ENCODE measurements at places on chromosomes 1 and 21. TPM values are rescaled to one million over a fixed set of nuclear protein-coding genes. Genes with fewer than 3 reads are reported as not detected.

NFYC gene
- 58.2 TPM for total RNA-seq

TPTE gene
- total RNA-seq, result not detected

AGO1 gene
- total RNA-seq, result 40.8 TPM

CRNN gene
- not detected for total RNA-seq

OR14K1 gene
- total RNA-seq, result not detected

SMIM12 gene
- 68.1 TPM for total RNA-seq

TCP10L gene
- 0.52 TPM for total RNA-seq

LAMC1 gene
- 0.42 TPM for total RNA-seq

KAZN gene
- 0.74 TPM for total RNA-seq

POU2F1 gene
- total RNA-seq, result 17.3 TPM

DISP1 gene
- total RNA-seq, result 1.6 TPM

GRCh38 chr21:46424621-46425020 lies 34.1 kb upstream of the DIP2A start:
- DNase-seq, result no peak

DNA sequence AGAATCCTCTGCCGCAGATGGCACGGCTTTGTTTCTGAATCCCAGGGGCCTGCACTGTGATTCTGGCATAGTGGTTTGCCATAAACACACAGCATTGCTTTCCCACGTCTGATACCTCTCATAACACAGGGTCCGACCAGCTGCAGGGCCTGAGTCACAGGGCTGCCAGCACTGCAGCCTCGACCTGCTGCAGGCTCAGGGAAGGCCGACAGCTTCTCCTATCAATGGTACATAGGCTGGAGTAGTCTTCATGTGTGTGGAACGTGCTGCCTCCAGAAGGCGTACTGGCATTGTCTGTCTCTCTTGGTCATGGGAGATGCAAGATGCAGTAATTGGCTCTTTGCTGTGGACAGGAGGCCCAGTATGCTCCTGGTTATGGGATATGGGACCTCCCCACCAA lies 53.5 kb upstream of the PDE9A start:
- DNase-seq, result no peak

GRCh38 chr1:234729561-234730474 lies 119.8 kb upstream of the IRF2BP2 start:
- DNase-seq, result no peak

GRCh38 chr1:6822530-6823359 lies 37.5 kb downstream of the CAMTA1 start:
- no peak for DNase-seq

GRCh38 chr1:228478912-228479711 lies 8.1 kb upstream of the RNF187 start:
- no peak for DNase-seq

DNA sequence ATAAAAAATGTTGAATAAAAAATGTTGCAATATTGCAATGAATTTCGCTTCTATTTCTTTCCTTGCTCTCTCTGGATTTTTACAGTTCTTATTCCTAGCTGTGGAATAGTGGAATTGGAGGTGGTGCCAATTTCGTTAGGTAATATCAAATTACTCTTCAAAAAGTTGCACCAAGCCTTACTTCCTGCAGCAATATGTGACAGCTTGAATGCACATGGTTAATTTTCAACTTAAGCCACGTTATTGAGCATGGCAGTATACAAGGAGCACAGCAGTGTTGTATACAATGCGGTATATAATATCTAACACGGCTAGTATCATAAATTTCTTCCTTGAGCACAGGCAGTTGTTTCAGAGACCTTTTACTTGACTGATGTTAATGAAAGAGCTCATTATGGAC lies 152.5 kb downstream of the NOS1AP start:
- DNase-seq, result no peak

- peak; percentile 30 for DNase-seq
These were observed 2.6 kb downstream of the IRF2BP2 start for GRCh38 chr1:234607109-234608024.

DNA sequence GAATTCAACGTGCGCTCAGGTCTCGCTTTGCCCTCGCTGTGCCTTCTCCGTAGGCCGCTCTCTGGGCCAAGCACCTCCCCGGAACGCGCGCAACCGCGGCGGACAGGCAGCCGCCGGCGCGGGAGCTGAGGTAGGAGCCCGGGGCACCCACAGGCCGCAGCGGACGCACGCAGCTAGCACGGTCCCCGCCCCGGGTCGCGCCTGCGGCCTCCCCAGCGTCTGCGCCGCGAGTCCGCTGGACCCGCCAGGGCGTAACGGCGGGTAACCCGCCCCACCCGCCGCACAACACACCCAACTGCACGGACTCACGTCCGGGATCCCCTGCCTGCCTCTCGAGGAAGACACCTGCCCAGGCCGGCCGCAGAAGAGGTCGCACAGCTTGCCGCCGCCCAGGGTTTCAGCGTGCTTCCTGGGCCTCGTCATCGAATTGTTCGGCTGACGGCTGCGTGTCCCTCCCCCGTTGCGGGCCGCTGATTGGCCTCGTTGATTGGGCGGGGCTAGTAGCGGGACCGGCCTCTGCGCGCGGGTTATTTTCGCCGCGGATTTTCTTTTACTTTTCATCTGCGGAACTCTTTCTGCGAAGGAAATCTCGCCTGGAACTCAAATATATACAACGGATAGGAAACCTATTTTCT lies at the start of gene CLCC1:
Gene CLCC1 (minus strand): TSS at position 433 of the 635 bp plus-strand sequence. CDS start 13,047 bp downstream, outside the sequence.
- peak; percentile 93 for DNase-seq

DNA sequence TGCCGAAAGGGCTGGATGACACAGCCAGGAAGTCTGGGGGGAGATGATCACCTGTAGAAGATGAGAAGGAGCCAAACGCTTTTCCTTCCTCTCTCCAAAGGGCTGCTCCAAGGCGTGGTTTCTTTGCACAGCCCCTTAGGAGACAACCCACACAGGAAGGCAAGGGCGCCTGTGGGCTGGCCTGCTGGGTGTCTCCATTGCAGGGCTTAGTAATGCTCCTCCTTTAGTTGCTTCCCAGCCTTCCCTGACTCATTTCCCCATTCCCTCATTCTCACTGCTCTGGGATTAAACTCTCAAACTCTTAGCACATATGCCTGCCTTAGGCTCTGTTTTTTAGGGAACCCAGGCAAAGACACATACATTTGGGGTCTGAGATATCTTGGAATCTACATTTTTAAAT lies 1.7 kb upstream of the CLCA1 start:
- no peak for DNase-seq

DNA sequence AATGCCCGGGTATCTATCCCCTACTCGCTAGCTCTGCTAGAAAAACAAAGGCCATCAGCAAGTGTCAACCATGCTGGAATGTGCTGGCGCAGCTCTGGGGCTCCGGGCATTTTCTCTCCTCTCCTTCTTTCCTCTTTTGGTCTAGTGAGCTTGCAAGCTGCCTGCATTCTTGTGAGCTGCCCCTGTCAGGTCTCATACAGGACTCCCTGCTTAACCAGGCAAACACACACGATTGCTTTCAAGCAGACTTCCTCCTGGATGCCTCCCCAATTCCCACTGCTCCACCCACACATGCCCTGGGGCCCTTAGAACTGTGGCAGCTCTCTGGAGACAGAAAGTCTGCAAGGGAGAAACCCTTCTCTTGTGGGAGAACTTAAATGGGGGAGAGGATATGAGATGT lies 35.7 kb upstream of the SUCO start:
- DNase-seq, result no peak

GRCh38 chr1:184932319-184932718 lies 42.0 kb downstream of the NIBAN1 start:
- no peak for DNase-seq

DNA sequence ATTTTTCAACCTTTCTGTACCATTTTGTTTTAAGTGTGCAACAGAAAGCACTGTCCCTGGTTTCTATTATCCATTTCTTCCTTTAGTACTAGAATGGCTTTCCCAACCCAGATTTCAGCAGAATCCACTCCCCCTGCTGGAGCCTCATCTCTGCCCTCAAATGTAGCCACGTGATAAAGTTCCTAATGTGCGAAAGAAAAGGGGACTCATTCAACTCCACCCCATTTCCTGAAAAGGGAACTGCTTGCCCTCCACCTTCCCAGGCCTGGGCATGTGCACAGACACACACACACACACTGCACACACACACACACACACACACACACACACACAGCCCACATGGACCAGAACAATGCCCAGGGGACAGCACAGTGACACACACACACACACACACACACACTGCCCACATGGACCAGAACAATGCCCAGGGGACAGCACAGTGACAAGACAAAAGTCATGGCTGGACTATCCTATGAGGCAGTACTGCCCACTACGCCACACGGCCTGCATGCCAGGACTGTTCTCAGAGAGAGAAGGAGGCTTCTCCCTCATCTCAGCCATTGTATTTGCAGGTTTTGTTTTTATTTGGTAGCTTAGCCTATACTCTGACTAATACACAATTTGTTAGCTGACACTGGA lies 33.2 kb downstream of the PACC1 start:
- DNase-seq, result no peak

GRCh38 chr1:160046494-160047110 lies 14.8 kb upstream of the PIGM start:
- peak; percentile 46 for DNase-seq

DNA sequence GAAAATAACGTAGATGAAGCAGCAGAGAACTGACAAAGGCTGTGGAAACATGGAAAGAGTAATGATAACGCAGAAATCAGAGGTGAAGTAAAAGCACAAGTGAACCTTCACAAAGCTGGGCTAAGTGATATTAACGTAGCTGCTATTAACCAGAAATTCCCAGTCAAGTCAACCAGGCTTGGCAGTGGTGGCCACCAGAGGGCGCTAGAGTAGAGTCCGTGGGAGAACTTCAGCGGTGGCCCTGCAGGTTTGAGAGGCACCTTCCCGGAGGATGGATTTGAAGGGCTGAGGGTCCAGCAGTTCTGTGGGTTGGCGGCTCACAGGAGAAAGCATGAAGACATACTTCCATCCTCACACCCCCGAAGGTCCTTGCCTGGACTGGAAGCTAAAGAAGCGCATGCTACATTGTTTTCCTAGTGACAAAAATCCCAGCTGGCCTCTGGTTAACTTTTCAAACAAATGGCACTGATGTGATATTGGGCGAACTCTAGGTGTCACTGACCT lies 81.7 kb upstream of the ZNF648 start:
- DNase-seq, result peak; percentile 78

DNA sequence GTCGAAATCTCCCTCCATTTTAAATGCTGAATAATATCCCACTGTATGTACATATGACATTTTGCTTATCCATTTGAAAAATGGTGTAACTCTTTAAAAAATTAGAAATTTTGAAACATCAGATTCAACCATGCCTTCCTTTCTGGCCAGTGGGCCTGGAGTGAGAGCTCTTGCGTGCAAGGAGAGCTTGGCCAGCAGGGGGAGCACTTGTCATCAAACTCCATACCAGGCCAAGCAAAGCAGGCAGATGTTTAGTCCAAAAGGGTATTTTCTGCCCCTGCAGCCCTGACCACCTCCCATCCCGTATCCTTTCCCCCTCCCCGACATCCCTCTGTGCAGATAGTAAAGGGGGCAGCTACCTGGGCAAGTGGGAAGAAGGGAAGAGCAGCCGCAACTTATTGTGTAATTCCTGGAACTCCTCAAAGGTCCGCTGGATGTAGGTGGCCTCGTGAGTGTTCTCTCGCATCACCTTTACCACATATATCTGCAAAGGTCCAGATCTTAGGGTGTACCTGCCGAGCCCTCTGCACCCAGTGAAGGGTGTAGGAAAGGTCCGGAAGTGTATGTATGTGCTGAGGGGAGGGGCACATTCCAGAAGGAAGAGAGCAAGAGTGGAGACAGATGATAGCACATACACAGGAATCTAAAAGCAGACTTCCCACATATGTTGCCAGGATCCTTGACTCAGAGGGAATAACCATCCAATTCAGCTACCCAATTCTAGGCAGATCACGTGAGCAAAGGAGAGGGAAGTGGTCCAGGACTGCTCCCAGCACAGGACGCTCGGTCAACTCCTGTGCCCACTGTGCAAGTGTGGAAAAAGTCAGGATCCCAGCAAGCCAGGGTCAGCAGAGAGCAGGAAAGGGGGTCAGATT lies 19.9 kb upstream of the PPP1R15B start:
- DNase-seq, result peak; percentile 70

DNA sequence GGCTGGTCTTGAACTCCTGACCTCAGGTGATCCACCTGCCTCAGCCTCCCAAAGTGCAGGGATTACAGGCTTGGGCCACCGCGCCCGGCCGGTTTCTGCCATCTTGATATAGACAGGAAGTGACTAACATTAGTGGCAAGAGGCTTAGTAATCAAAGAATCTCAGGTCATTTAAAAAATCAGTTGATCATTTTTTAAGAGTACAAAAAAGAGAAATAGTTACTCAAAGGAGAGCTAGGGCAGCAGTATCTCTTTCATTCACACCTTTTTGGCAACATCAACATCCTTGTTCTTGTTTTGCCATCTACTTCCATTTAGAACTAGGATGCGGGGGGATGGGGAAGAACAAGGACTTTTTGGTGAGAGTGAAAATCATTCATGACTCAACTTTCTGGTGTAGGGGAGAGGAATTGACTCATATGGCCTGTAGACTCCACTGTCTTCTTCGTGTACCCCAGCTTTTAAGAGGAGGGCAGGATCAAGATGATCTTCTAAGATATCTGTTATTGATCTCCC lies 8.8 kb downstream of the FCRLB start:
- peak; percentile 33 for DNase-seq

- no peak for DNase-seq
These were observed 2.1 kb downstream of the CDC7 start for GRCh38 chr1:91502672-91503184.
